ENCODE measurements at places on chromosomes 6 and 20. TPM values are rescaled to one million over a fixed set of nuclear protein-coding genes. Genes with fewer than 3 reads are reported as not detected.

Gene TBC1D32
- 2.2 TPM for polyA plus RNA-seq

Gene HAO1
- not detected for polyA plus RNA-seq

Gene FAM217A
- polyA plus RNA-seq, result not detected

Gene ITPA
- 94.9 TPM for polyA plus RNA-seq

Gene TBC1D20
- polyA plus RNA-seq, result 16.4 TPM

Gene HSPA12B
- polyA plus RNA-seq, result not detected

Gene RCAN2
- 0.08 TPM for polyA plus RNA-seq

Gene KHDC1
- polyA plus RNA-seq, result 4.5 TPM

Gene PDE10A
- not detected for polyA plus RNA-seq

Gene OR2H1
- polyA plus RNA-seq, result not detected

Gene HLA-DRB1
- polyA plus RNA-seq, result 287 TPM

Gene LY6G6F
- not detected for polyA plus RNA-seq

Gene PAK5
- not detected for polyA plus RNA-seq

Measured in CD4-positive, CD25-positive, alpha-beta regulatory T cell (primary cell).